T-cell (primary cell): ENCODE measurements at places on chromosomes 12 and 14. TPM values are rescaled to one million over a fixed set of nuclear protein-coding genes. Genes with fewer than 3 reads are reported as not detected.

NUAK1 gene
- 0.30 TPM for total RNA-seq

PSEN1 gene
- 49.2 TPM for total RNA-seq

GALNT9 gene
- total RNA-seq = not detected

INSM2 gene
- not detected for total RNA-seq

SYT1 gene
- 0.09 TPM for total RNA-seq

ETNK1 gene
- 69.9 TPM for total RNA-seq

ACRBP gene
- total RNA-seq = 11.1 TPM

GDF11 gene
- total RNA-seq = 7.5 TPM

CDKL1 gene
- total RNA-seq = 7.7 TPM

DNA sequence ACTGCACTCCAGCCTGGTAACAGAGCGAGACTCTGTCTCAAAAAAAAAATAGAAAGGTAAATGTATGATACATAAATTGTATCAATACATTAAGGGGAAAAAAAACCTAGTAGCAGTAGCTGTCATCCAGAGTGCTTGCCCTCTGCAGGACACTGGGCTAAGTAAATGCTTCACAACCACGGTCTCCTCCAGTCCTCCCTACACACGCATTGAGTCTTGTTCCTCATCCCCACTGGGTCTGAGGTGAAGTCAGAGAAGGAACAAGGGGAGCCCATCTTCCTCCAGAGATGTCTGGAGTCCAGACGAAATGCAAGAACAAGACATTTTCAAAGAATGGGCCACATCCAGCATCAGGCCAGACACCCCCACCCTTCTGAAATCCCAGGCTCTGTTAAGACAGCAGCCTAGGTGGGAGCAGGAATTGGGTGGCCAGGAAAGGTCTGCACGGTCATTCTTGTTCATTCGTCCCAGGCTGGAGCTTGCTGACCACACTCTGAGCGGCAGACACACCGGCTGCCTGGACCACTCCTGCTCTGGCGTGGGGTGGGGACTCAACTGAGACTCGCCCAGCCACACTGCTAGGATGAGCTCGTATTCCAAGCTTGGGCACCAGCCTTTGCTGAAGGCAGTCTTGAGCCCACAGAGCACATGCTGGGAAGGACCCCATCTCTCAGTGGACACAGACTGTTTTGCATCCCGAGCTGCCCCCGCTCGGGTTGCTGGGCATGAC, 45.5 kb downstream of the CHGA start:
- DNase-seq = no peak

GRCh38 chr12:105245291-105245690, 9.3 kb upstream of the APPL2 start:
- DNase-seq = no peak

DNA sequence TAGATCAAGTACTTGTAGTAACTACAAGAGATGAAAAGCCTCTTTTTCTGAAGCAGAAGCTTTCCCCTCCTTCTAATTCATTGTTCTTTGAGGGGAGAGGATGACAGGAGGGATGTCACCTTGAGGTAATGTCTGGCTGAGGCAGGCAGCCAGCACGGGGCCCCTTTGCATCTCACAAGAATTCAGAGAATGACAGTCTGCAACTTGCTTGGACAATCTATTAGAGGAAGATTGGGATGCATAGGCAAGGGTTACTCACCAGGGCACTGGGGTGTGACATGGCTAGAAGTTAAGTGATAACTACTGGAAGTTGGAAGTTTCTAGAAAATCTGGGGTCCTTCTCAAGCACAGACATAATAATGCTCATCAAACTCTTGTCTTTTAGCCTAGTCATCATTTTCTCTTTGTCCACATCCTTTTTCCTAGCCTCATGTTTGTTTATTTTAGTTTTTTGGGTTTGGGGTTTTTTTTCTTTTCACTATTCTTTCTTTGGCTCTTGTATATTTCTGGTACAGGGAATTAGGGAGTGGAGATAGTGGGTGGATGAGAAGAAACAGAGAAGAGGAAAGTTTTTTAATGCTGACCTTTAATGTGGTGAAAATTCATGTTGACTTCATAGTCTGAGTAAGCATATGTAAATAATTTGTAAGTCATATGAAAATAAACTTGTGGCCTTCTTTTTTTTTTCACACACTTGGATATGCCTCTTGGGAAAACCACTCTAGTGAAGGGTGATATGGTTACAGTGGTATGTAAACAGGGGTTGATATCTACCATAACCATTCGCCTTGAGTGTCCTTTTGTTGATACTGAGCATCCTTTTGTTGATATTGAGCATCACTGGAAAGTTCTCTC, 55.1 kb downstream of the TTLL5 start:
- no peak for DNase-seq

GRCh38 chr12:31620311-31620710, 29.4 kb upstream of the DENND5B start:
- DNase-seq = no peak

- no peak for DNase-seq
Observed at GRCh38 chr14:68140076-68140741, 320.6 kb downstream of the RAD51B start.

DNA sequence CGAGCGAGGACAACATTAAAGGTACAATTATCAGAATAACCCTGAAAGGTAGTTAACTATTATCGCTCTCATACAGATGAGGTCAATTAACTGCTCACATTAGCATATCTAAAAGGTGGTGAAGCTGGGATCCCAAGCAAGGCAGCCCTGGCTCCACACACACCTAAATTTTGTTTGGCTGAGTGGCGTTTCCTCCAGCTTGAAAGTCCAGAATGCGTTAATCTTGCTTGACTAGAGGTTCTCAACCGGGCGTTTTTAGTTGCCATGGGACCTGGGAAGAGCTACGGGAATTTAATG, 531 bp downstream of the DLGAP5 start:
- no peak for DNase-seq

- no peak for DNase-seq
Observed at GRCh38 chr12:110972866-110973265, 52.5 kb upstream of the MYL2 start.

- DNase-seq = no peak
Observed at GRCh38 chr12:42798811-42799438, 209.4 kb upstream of the PRICKLE1 start.

DNA sequence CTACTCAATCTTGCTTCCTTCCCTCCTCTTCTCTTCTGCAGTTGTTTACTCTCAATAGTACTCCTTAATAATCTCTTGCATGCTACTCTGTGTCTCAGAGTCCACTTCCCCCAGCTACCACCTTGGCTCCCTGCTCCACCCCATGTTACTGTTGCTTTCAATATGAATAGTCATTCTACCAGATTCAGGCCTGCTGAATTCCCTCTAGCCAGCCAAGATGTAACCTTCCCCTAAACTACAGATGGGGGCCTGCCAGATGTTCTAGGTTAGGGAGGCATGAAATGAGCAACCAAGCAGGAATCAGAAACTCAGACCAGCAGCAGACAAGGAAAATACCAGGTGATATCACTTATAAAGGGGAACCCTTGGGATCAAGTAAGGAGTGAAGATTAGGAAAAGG, 392.1 kb upstream of the DDHD1 start:
- DNase-seq = no peak

DNA sequence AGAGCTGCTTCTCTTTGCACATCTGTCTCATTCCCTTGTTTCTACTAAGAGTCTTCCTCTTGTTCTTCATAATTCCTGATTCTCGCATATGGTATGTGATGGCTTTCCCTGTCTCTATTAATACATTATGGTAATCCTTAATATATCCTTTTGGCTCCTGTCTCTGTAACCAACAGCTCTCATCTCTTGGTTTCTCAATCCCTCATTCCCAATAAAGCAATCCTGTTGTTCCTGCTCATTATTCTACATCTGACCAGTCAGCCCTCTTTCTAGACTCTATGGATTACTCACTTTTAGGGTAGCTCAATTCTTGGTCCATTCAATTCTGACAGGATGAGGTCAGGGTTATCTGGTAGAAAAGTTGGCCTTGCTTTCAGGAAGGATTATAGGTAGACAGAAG, 349.9 kb downstream of the LRIG3 start:
- no peak for DNase-seq

- DNase-seq = no peak
Observed at GRCh38 chr12:130764475-130765185, 48.5 kb upstream of the RIMBP2 start.

GRCh38 chr12:80400571-80400991, 43.5 kb upstream of the PTPRQ start:
- no peak for DNase-seq

GRCh38 chr12:110684312-110684836, 4.5 kb downstream of the HVCN1 start:
- DNase-seq = no peak

GRCh38 chr12:49909826-49910225, 6.1 kb upstream of the FAIM2 start:
- no peak for DNase-seq

DNA sequence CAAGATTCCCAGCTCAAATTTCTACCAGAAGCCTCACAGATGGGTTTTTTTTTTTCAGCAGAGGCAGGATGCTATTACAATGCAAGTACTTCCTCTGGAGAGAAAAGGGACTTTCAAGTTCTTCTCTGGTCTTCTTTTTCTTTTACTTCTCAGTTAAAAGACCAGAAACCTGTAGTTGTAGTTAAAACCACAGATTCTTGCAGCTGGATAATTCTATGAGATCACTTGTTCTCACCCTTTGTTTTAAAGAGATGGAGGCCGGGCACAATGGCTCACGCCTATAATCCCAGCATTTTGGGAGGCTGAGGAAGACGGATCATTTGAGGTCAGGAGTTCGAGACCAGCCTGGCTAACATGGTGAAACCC, 47.6 kb upstream of the OVCH1 start:
- no peak for DNase-seq

DNA sequence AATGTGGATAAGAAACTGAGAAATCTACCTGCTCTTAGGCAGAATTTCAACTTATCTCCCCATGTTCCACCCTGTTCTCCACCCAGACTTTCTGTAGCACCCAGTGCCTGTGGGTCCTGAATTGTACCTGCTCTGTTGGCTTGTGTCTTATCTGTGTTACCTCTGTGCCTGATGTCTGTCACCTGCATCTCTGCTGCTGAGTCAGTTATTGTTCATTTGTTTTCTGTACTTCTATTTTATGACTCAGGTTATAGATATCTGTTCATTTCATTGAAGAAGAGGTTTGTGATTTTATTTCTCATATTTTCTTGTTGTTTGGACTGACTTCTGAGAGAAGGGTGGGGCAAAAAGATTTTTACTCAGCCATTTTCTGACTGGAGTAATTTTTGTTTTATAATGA, 11.7 kb downstream of the SOCS4 start:
- DNase-seq = no peak

DNA sequence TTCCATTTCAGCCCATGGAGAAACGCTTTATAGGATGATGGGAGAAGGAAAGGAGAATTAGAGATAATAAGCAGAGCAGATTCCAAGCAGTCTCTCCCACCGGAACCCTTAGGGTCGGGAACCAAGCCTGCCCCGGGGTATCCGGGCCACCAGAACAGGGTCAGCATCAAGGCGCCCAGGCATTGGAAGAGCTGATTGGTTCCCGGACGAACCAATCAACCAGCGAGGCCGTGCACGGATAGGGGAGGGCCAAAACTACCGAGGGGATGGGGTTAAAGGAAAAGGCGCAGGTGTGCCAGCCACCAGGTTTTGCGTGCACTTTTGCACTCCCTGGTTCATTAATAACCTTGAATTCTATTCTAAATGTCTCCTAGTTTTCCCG, 1.7 kb downstream of the PPM1H start:
- no peak for DNase-seq

DNA sequence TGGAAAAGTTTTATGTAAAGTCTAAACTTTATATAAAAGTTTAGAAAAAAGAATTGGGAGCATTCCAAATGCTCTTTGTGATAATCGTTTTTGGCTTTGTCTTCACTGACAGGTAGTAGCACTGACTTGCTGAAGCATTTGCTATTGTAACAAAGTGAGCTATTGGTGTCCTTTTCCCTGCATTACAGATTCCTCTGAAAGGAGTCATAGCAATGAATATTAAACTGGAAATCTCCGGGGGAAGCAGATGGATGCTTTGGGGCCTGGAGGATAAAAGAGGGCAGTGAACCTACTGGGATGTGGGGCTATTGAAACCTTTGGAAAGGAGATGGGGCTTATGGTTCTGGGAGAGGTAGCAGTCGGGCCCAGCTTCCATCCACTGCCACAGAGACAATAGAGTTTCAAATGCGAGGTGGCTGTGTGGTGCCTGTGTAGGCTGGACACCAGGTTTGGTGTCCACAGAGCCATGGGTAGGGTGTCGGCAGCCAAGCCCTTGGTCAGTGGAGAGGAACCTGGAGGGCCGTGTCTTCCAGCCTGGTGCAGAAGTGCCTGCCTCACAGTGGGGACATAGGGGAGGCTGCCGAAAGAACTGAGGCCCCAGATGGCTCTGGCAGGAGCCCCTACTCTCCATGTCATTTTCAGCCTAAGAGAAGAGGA, 10.1 kb downstream of the GSG1 start:
- DNase-seq = no peak

GRCh38 chr12:62627181-62627580, 160.6 kb downstream of the MON2 start:
- DNase-seq = no peak

DNA sequence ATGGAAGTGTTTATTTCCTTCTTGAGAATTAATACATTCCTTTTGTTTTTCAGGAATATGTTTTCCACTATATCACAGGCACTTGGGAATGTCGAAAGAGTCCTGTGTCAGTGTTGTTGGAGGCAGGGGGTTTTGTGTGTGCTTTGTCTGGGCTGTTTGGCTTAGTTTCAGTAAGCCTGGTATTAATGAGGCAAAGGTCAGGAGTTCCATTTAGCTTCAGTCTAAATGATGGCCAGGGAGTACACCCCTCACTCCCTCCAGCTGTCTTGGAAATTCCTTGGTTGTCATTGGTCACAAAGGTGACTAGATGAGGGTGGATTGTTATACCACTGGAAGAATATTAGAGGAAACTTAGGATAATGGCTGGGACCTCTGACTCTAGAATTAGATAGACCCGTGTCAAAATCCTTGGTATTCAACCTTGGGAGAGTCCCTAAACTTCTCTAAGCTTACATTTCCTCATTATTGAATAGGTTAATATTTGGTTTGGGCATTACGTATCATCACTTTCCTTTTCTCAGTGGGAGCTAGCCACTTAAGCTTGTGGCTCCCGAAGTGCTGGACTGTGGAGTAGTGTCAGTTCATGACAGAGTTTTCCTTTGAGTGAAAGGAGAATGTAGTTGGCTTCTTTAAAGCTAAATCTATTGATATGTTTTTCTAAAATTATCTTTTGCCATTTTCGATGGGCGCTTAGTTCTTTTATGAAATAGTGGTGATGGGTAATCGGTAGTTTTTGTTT, 5.2 kb downstream of the FRS2 start:
- no peak for DNase-seq

- DNase-seq = no peak
Observed at GRCh38 chr12:100061814-100062213, 77.1 kb upstream of the ANKS1B start.

GRCh38 chr12:19002216-19002615, 127.3 kb upstream of the PLEKHA5 start:
- DNase-seq = no peak

GRCh38 chr12:32533971-32534590, 134.7 kb downstream of the FGD4 start:
- DNase-seq = no peak

DNA sequence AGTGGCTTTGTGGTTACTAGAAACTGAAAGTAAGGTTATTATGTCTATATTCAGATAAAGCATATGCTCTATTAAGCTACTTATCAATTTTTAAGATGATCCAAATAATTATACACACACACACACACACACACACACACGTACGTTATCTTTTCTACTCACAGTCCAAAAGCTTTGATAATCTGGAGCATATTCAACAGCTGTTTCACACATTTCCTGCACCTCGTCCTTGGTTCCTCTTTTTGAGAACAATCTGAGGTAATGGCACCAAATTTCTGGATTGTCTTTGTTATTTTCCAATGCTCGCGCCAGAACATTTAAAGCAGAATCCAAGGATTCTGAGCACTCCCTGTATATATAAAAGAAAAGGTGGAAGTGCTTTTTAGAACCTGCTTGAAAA, 37.5 kb downstream of the ZFC3H1 start:
- no peak for DNase-seq

- no peak for DNase-seq
Observed at GRCh38 chr12:75155962-75156361, 53.7 kb downstream of the KCNC2 start.
